ENCODE measurements at places on chromosomes 6 and 20.

GRCh38 chr6:40348591-40348990 lies 238.6 kb downstream of the LRFN2 start:
- DNase-seq, result no peak

DNA sequence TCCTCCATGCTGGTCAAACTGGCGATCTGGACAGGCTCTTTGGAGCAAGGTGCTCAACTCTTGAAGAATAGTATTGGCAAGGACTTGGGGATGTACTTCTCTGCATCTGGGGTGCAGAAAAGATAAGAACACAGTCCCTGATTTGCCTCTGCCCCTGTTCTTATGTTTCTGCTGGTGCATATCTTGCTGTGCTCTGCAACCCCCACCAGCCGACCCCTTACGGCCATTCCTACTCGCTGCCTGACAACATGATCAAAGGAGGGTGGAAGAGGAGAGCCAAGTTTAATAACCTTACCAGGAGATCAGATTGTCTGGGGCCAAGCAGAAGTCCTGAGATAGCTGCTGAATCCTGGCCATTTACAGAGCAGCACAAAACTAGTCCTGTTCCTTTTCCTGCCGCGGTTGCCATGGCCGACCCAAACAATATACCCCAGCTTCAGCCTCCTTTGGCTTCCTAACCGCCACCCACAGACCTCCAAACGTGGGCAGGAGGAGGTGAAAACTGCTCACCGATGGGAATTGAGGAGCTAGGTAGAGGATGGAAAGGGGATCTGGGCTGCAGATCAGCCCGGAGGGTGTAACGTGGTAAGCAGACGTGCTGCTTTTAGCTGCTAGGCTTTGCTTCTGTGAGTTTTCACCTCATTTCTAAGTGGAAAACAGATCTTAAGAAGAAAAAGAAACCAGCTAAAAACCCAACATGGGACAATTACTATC lies 60.9 kb downstream of the ATXN1 start:
- DNase-seq, result peak; percentile 13

- DNase-seq, result no peak
These were observed 60.2 kb downstream of the GNAS-AS1 start for GRCh38 chr20:58790454-58790853.

GRCh38 chr6:130282234-130282995 lies 59.7 kb upstream of the SAMD3 start:
- no peak for DNase-seq

GRCh38 chr6:21949211-21949801 lies 347.5 kb downstream of the PRL start:
- no peak for DNase-seq

GRCh38 chr20:12311094-12311865 lies 393.6 kb downstream of the BTBD3 start:
- no peak for DNase-seq

DNA sequence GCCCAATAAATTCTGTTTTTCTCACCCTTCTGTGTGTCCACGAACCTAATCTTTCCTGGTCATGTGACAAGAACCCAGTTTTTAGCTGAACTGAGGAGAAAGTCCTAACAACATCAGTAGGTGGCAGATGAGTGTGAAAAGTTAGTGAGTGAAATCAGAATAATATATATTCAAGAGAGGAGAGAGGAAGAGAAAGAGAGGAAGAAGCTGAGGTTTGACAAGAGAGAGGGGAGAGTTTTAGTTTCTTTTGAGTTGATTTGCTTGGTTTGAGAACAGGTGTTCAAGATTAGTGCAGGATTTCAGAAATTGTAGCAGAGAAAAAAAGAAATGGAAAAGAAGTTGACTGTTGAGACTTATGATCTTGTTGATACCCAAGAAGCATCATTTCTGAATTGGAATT lies 930.5 kb upstream of the FLRT3 start:
- no peak for DNase-seq

- DNase-seq, result no peak
These were observed 162.1 kb downstream of the MTFR2 start for GRCh38 chr6:136087986-136088385.

GRCh38 chr6:45421709-45422502 lies 44.2 kb upstream of the SUPT3H start:
- peak; percentile 69 for DNase-seq

- DNase-seq, result no peak
These were observed 90.5 kb downstream of the PCSK2 start for GRCh38 chr20:17317341-17317740.

DNA sequence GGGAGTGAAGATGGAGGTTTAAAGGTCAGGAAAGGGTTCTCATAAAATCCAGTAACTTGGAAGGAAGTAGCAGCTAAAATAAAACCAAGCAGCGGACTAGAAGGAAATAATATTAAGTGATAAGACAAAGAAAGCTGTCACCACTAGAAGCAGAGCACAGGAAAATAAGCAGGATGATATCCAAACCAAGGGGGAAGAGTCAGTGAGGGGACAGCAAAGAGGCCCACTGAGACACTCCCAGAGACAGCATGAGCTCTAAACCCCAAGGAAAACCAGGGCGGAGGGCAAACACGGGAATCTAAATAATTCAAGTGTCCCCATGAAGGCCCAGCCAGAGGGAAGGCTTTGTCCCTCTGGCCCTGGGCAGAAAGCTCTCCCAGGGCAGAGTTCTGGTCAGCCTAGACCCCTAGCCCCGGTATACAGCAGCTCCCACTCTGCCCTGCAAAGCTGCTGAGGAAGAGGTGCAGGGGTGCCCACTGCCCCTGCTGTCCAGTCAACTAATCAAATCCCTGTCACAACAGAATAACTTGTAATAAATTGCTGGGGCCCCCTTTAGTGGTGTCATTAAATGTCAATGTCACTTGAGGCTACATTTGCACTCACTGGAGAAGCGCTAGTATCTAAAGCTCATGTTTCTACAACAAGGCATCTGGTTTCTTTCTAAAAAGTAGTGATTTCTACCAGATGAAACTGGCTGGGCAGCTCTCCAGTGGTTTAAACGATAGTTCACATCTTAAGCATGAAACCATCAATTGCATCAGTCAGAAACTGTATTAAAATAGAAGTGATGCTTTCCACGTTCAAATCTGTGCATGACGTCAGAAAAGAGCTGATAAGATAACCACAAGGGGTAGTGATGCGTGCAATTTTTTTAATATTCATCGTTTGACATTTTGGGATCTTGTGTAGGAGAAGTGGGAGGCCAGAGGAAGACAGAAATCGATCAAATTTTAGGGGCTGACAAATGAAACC lies 13.6 kb downstream of the PDE10A start:
- DNase-seq, result no peak

- DNase-seq, result no peak
These were observed 970.0 kb upstream of the SLC35B3 start for GRCh38 chr6:9405369-9405768.

GRCh38 chr20:48622421-48622820 lies 205.4 kb downstream of the PREX1 start:
- DNase-seq, result no peak

- no peak for DNase-seq
These were observed 9.8 kb upstream of the PNISR start for GRCh38 chr6:99434702-99435530.

DNA sequence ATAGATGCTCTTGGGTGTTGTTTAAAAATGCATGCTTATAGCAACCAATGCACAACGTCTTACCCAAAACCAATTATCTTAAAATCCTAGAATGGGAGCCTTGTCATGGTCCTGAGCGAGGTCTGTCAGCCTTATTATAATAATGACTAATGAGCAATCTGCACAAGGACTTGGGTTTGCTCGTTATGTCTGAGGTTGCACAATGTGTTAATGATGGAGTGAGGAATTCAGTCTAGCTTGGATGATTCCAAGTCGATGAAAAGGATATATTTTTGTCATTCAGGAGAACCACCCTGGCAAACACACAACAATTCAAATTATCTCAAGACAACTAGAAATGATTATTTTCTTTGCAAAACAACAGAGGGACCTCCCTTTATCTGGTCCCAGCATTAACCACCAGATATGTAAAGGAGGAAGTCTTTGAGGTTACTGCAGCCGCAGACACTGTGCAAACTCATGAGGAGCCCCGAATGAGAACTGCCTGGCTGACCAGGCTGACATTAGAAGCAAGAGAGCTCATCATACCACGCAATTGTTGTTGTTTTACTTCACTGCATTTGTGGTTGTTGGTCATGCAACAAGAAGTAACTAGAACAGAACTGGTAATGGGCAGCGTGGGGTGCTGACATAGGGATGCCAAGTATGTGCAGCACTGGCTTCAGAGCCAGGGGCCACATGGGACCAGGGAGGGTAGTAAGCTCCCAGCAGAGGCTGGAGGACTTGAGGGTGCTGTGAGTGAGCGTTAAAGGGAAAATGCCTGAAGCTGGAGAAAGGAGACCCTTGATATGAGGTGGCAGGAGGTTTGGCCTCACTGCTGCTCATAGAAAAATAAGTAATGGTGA lies 488.3 kb downstream of the CDH26 start:
- DNase-seq, result no peak

DNA sequence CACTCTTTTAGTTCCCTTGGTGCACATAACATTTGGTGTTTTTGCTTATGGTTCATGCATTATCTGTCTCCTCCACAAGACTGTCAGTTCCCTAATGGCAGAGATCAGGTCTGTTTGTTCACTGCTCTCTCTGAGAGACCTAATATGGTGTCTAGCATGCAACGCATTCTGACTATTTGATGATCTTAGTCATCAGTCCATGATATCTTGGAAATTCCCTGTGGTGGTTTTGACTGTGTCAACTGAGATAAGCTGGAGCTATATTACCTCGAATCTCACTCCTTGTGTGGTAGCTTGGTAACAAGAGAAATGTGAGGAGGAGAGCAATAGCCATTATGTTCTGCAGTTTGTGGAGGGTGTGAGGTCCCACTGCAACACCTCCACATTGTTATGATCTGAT lies 229.8 kb downstream of the FRK start:
- DNase-seq, result no peak

DNA sequence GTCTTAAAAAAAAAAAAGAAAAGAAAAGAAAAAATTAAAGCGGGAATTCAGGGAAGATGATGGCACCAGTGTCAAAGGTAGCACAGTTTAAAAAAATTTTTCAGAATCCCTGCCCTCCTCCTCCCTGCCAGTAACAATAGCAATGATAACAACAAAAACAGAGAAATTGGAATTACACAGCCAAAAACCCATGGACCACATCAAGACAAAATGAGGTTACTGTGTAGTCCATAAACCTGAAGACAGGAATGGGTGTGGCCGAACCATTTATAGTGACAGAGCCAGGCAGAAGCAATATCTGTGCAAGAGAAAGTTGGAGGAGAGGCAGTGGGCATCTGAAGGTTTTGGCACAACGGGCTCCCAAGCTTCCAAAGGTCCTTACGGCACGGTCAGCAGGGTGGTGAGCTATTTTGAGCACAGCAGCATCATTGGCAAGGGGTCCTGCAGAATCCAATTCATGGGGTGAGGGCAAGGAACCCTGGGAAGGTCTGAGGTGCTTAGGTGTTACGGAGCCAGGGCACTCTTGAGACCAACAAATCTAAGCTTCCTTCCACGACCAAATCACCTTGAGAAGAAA lies 202.3 kb downstream of the GMPR start:
- no peak for DNase-seq

DNA sequence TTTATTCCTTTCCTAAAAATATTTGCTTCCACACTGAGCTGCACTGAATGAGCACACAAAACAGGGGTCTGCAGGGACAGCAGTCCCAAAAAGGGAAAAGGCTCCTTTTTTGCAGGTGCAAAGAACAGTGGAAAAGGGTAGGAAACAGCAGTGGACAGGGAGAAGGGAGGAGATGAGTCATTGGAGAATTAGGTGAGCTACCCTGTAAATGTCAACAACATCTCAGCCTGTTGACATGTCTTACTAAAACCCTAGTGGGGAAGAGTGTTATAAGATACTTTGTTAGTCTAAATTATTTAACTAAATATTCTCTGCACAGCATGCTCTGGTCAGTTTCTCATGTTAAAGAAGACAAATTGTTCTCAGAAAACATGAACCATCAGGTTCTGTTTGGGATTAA lies 151.5 kb upstream of the FBXL4 start:
- DNase-seq, result no peak

DNA sequence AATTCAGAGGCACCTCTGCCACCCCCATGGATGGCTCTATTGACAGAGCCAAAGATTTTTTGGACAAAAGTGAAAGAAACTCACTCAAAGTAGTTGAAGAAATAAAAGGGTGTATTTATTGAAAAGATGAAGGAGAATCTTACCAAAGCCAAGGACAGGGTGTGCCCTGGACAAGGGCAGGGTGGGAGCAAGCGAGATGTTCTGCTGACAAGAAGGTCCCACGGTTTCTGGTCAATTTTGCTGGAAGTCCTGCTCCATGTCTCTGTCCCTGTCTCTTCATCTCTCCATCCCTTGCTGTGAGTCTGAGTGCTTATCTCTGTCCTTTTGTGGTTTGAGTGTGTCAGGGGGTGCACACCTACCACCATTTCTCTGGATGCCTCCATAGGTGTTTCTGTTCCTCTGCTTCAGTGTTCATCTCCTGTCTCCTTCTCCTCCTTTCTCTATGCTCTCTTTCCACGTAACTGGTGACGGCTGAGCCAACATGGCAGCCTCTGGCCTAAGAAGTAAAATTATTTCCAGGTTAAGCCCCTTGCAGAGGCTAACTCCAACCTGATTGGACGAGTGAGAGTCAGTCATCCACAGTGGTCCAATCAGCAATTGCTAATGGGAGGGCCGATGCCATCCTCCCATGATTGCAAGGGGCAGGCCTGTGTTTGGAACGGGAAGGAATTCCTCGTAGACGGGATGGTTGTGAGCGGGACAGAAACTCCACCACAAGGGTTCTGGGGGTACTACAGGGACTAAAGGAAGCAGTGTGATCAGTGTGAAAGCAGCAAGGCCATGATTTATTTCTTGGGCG lies 502.1 kb upstream of the CDH4 start:
- no peak for DNase-seq

DNA sequence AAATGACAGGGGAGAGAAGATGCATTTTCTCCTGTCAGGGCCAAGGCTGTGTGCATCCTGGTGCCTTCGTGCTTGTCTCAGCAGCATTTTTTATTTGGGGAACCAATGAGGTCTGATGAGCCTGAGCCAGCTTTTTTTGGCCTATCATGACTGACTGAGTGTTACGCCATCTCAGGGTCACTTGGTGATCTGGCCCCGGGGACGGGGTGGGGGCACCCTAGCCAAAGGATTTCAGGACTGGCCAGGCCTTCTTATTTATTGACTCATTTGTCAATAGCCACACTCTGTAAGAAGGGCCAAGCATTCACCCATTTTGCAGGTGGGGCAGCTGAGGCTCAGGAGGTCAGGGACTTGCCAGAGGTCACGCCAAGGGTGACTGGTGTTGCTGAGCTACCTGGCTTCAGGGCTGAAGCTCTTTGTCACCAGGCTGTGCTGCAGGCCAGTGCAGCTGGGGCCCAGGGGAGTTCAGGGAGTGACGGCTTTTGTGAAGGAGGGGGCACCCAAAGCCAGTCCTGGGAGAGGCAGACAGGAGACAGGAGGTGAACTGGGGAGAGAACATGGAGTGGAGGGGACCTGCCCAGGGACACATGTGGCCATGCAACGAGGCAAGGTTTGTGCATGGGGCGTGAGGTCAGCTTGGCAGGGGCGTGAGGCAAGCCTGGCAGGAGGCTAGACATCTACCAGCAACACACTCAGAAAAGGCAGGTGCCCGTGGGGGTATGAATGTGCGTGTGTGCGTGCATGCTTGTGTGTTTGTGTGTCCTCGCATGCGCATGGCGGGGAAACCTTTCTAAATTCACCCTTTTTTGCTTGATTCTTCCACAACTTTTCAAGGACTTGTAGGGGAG lies 31.1 kb downstream of the VSTM2L start:
- DNase-seq, result no peak

All from nucleus accumbens (tissue), 56 donors.